GM12892 (cell line): ENCODE measurements at places on chromosomes 2 and 18.

DNA sequence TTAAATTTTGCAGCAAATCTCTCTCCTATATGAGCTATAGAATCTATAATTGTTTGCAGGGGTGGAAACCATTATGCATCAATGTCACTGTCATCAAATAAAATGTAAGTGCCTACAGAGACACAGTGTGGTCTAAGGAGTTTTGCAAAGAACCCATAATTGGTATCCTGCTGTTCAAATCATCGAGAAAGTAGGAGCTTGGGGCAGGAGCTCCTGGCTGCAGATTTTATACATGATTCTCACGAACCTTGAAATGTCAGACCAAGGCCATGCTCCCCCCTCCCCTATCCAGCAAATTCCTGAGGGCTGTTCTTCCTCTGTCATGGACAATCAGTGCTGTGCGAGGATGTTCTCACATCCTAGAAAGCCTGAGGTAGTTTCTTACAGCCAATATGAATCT is 119.5 kb upstream of the CYRIA start:
- DNase-seq: no peak

DNA sequence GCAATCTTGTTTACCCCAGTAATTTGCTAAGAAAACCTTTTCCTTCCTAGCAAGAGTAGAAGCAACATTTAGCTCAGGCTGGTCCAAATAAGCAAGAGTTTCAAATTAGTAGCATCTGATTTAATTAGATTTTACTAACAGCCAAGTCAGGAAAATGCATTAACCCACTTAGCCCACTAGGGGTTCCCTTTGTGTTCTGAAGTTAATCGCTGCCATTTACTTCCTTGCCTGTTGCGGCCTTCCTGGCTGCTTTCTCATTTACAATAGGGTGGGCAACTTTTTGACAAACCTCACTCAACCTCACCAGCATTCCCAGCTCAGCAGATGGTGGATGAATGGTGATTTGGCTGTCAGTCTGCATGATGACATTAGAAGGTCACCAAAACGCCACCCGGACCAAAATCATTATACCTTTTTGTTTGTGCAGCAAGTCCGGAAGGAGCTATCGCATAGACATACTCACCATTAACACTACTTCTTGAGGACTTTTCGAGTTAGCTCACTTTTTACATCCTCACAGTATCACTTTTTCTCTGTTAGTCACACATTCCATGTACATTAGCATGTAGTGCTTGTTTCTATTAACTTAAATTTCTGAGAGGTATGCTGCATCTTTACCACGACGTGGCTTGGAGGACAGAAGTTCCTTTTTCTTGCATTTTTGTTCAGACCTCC is 101.5 kb upstream of the SETBP1 start:
- peak; percentile 12 for DNase-seq

GRCh38 chr2:196213252-196213980 is 42.0 kb upstream of the STK17B start:
- DNase-seq: no peak

DNA sequence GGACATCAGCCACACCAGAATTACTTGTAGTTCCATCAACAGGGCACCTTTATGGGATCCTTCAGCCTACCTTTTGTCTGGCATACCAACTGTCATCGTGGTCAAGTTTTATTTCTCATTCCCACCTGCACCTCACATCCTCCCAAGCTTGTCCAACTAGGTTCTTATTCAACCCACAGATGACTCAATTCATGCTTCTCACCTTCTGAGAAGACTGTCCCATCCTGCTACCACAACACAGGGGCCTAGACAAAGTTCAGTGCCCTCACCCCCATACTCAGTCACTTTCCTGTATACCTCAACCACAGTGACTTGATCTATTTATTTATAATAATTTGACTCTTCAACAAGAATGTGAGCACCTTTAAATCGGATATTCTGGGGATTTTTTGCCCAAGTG is 114.4 kb upstream of the ACVR1C start:
- DNase-seq: no peak

- no peak for DNase-seq
Measured at GRCh38 chr18:61595615-61596251, 262.5 kb downstream of the CDH20 start.

DNA sequence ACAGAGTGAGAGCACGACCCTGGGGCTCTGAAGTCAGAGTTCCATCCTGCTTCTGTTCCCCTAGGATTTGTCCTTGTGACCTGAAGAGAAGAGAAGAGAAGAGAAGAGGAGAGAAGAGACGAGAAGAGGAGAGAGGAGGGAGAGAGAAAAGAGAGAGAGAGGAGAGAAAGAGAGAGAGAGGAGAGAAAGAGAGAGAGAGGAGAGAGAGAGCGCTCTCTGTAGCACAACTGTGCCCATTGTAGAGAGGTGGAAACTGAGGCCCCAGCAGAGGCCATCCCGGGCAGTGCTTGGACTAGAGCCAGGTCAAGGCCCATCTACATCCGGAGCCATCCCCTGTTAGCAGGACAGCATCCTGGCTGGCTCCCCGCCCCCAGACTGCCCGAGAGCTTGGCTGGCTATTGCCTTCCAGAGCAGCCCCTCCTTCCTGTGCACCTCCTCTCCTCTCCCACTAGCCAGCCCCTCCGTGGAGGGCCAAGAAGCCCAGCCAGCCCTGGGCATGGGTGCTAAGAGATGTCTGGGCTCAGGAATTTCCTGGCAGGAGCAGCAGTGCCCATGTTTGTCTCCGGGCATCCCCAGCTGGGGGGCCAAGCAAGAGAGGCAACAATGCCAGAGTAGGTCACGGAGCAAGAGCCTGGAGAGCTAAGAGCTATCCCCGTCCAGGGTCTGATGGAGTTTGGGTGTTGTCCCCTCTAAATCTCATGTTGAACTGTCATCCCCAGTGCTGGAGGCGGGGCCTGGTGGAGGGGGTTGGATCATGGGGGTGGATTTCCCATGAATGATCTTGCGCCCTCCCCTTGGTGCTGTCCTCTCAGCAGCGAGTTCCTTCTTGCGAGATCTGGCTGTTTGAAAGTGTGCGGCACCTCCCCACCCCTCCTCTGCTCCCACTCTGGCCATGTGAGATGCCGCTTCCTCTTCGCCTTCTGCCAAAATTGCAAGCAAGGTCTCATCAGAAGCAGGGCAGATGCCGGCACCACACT is 18.2 kb upstream of the GPR55 start:
- peak; percentile 79 for DNase-seq

GRCh38 chr2:241678307-241678706 is 8.3 kb downstream of the DTYMK start:
- no peak for DNase-seq

DNA sequence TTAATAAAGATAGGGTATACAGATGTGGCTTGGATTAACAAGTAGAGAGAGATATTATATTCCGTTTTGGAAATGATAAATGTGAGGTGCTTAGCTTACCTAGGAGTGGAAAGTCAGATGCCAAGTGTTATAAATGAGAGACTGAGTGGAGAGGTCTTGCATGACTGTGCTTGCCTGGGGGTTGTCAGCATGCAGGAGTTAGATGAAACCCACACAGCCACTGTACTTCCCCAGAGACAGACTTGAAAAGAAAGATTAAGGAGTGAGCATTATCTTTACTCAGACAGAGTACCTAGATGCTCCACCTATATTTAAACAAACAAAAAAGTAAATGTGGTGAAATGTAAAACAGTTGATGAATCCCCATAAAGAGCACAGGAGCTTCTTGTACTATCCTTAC is 482.7 kb downstream of the RIT2 start:
- DNase-seq: no peak

- DNase-seq: no peak
Measured at GRCh38 chr2:119871725-119872124, 112.0 kb downstream of the PTPN4 start.

DNA sequence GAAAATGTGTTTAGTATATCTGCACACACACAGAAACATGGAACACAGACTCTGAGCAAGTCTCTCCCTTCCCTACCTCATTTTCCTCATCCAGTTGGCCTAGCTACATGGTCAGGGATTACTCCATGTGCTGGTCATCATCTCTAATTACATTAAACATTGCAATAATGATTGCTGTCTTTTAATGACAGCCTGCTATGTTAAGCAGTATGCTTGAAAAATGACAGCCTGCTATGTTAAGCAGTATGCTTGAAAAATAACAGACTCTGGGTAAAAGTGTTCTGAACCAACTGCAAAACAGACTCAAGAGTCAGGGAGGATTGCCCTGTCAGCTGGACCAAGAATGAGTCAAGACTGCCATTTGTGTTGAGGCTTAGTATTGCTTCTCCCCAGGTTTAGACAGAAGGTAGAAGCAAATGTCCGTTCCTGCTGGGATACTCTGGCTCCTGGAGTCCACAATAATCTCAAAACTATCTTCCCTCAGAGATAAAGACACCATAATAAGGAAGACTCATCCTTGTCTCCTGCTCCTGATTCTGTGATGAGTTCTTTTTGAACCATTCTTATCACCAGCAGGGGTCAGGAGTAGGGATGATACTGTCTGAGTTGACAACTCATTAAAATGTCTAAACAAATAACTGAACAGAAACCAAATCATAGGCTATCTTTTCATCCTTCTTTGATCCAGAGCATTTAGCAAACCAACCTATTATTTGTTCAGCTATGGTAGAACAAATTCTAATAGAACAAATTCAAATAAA is 57.7 kb downstream of the CCDC93 start:
- DNase-seq: no peak

DNA sequence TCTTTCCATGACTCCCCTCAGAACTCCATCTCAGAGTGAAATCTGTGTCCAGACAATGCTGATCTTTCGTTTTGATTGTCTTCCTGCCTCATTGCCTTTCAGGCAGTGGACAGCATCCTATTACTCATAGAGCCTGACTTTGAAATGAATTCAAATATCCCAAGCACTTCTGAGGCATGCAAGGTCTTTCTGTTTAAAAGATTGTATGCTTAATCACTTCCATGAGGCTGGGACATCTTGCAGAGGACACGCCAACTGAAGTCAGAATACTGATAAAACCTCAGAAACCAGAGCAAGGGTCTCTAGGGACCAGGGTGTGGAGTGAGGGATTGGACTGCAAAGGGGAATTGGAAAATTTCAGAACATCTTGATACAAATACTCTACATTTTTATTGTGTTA is 836.5 kb upstream of the ID2 start:
- no peak for DNase-seq

DNA sequence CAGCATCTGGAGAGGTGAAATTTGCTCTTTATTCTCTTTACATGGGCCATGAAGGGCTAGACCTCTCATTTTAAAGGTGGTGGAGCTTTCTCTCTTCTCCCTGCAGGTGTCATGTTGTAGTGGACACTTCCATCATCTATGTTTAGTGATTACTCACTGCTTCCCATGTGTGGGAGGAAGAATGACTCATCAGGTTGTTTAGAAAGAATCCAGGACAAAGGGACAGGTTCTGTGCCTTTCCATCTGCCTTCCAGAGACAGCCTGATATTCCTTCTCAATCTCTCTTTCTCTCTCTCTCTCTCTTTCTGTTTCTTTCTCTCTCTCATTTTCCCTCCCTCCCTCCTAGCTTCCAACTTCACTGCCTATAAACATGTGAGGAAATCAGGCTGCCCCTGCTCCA is 38.7 kb downstream of the SCG2 start:
- DNase-seq: no peak

DNA sequence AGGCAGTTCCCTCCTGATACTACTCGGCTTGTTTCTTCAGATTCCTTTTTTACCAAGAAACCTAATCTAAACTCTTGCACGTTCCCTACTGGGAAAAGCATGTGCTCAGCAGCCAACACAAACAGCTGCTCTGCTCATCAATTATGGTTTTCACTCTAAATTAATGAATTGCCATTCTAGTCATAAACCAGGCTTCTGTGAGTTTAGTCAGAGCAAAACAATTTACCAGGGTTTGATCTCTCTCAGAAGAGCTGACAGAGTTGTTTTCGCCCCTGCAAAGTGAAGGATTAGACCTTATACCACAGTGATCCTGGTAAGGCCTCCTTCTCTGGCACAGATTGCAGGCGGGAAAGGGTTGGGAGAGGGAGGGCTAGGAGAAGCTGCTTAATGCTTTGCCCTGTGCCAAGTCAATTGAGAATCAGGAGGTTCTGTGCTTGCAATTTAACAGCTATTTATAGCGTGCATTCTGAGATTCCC is 57.2 kb downstream of the REEP1 start:
- no peak for DNase-seq

DNA sequence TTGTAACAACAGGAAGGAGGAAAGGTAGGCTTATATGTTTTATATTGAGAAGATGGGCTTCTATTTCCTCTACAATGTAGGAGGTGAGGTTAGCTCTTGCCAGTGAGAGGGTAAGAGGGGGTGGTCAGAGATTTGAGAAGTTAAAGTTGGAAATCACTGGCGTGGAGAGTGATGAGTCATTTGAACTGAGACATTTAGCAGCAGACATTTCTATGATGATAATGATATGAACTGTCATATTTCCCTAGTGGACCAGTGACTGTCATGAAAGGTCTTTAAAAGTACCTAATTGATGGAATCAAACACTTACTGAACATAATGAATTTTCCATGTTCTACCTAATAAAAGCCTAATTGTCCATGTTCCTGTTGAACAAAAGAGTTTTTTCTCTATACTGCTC is 126.1 kb downstream of the FAM161A start:
- no peak for DNase-seq

DNA sequence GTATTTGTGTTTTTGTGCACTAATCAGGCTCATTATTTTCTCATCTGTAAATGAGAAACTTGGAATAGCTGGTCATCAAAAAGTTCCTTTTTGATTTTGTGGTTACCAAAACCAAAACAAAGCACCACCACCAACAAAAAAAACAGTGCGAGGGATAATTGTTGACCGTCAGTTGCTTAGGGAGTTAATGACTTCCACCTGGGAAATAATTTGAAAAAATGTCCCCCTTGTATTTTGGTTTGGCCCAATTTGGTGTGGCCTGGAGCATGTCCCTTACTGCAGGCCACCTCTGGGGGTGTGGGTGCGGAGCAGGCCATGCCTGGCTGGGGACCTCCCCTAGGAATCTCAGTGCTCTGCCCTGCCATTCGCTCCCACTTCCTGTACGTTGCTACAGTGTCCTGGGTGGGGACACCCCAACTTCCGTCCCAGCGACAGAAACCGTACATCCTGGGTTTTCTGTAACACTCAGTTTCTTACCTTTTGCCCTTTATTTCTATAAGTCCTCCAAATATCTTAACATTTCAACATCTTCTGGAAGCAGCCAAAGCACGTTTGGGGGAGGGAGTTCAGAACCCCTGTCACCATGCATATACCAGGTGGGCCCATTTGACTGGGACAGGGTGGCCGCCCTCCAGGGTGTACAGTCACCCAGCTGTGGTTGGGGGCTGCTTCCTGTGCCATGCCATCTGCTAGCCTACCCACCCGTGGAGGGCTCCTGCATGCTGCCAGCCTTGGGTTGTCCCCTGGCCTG is 31.3 kb downstream of the NCK2 start:
- DNase-seq: no peak

GRCh38 chr2:11573418-11574175 is 39.8 kb downstream of the GREB1 start:
- DNase-seq: no peak

DNA sequence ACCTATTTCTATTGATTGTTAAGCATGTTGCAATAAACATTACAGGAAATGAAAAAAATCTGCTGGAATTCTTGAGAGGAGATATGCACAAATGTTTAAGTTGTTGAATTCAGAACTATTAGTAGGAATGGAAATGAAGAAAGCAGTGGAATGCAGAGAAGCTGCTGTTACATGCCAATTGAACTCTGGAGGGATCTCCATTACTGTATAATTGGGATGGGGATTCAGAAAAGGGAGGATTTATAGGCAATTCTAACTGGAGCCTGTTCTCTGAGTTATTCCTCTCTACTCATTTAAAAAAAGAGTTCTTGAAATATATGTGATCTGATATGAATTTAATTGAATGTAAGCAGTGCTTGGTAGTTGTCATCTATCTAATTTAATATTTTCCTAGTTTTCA is 2.6 kb upstream of the ASXL3 start:
- DNase-seq: no peak
